ENCODE measurements at places on chromosomes 2 and 18.

DNA sequence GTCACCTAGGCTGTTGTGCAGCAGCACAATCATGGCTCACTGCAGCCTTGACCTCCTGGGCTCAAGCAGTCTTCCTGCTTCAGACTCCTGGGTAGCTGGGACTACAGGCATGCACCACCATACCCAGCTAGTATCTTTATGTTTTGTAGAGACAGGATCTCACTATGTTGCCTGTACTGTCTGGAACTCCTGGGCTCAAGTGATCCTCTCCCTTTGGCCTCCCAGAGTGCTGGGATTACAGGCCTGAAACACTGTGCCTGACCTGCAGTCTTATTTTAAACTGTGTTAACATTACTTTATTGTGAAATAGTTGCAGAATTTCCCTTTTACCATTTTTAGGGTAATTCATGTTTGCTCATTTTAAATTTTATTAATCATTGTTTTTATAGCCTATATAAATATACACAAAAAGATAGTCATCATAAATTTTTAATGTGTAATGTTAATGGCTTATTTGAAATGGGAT lies 24.6 kb downstream of the EML4 start:
- DNase-seq, result peak; percentile 51

DNA sequence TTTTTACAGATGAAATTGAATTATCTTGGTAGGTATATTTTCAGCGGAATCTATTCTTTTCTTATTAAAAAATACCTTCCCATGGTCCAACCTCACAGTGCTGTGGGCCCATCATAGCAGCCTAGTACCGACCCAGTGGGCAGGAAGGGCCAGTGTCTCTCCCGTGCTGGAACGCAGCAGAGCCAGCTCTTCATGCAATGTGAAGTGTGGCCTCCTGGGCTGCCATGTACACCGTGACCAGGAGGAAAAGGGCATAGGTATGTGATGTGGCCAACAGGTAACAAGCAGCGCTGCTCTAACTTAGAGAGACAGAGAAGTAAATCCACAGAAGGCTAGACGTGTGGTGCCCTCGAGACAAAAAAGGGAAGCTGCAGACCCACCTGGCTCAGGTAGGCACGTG lies 221.1 kb upstream of the SALL3 start:
- no peak for DNase-seq

GRCh38 chr2:222963641-222964040 lies 88.3 kb upstream of the KCNE4 start:
- DNase-seq, result no peak

GRCh38 chr2:181163691-181164090 lies 183.3 kb downstream of the UBE2E3 start:
- no peak for DNase-seq

DNA sequence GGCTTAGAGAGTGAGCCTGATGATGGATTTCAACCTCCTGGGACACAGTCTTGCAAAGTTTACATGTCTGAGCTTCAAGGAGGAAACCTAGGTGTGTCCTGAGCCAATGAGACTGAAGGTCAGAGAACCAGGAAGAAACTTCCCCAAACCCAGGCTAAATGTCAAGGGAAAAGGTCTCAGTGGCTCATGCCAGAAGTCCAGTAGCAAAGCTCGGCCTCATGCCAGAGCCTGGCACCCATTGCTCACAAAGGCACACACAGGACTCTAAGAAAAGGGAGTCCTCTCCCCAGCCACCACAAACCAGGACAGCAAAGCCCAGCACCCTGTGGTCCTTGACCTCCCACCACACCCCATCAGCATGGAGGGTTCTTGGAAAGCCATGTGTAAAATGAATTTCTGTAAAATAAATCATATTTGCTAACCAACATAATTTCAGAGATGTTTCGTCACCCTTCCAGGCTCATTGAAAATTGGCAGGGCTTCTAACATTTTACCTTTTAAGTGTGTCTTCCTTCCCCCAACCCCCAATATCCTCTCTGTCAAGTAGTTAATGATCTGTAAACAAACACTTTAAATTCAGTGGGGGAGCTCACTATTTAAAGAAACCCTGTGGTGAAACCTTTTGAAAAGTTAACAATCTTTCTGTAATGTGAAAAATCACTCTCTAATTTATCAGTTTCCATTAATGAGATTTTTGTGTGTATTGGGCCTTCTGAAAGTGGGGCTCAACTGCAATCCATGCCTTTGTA lies 77.1 kb downstream of the BCL11A start:
- no peak for DNase-seq

DNA sequence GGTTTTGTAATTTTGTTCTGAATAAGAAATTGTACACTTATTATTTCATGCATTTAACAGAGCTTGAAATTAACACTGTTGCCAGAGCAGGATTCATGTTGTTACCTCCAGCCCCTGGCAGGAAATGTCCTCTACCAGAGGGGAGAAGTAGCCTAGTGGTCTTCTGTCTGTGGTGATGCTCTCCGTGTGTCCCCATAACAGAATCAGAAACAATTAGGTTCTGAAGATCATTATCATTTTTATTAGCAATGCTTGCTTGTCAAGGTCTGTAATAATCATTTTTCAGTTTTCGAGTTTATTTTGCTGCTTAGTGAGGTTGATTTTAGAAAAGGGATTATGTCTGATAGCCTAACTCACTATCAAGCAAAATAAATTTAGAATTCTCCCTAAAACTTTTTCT lies 116.6 kb upstream of the CNTNAP5 start:
- no peak for DNase-seq

DNA sequence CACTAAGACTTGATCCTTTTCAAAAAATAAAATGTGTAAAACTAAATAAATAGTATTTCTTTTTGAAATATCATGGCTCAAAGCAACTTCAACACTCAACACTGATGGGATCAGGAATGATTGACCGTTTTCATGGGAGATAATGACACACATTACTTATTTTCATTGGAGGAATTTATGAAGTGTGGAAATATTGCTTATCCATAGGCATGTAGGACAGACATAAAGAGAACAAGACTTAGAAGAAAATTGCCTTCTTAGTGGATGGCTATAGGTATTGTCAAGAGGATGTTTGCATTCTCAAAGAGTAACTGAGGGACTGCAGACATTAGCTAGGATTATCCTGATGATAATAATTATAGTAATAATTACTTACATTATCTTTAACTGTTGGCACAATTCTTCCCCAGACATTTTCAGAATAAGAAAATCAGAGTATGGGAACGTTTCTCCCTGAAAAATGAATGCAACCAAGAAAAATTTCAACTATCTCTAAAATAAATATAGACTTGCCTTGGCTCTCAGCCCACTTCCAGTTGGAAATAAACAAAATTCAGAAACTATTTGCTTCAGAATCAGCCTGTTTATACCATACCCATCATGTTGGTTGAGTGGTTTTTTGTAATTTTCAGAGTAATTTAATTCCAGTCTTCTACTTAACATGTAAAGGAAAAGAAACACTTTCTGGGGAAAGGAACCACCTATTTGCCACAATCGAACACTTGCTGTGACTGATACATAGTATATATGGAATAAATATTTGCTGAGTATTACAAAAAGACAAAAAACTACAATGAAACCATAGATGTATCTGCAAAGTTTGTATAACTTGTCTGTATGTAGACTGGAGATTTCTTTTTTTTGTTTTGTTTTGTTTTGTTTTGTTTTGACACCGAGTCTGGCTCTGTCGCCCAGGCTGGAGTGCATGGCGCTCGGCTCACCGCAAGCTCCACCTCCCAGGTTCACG lies 165.7 kb downstream of the TMX3 start:
- peak; percentile 86 for DNase-seq

- no peak for DNase-seq
Observed at GRCh38 chr2:191895195-191895594, 48.3 kb upstream of the CAVIN2 start.

- no peak for DNase-seq
Observed at GRCh38 chr18:69854455-69854854, 93.2 kb downstream of the CD226 start.

DNA sequence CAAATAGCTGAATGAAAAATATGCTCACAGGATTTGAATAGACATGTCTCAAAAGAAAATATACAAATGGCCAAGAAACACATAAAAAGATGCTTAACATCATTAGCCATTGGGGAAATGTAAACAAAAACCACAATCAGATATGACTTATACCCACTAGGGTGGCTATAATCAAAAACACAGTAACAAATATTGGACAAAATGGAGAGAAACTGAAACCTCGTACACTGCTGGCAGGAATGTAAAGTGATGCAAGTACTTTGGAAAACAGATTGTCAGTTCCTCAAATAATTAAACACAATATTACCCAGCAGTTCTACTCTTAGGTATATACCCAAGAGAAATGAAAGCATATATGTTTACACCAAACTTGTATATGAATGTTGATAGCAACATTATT lies 213.0 kb downstream of the PHLPP1 start:
- peak; percentile 7 for DNase-seq

DNA sequence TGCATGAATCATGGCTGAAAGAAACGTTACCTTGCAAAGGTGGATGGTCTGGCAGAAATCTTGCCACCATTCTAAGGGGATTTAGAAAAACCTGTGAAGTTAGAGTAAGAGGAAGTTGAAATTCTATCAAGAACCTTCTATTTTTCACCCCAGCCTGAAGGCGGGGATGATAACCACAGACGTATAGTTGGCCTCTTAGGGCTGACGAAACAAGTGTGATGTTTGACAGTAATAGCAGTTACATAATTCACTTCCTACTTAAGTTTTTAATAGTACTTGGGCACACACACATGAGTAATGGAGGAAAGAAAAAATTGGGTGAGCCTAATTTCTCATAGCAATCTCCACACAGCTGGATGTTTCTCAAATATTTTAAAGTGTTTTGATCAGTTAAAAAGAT lies 336.6 kb upstream of the SALL3 start:
- no peak for DNase-seq

- DNase-seq, result no peak
Observed at GRCh38 chr18:47758000-47758399, 172.5 kb downstream of the SMAD2 start.

- no peak for DNase-seq
Observed at GRCh38 chr18:38413193-38413592, 847.6 kb upstream of the CELF4 start.

DNA sequence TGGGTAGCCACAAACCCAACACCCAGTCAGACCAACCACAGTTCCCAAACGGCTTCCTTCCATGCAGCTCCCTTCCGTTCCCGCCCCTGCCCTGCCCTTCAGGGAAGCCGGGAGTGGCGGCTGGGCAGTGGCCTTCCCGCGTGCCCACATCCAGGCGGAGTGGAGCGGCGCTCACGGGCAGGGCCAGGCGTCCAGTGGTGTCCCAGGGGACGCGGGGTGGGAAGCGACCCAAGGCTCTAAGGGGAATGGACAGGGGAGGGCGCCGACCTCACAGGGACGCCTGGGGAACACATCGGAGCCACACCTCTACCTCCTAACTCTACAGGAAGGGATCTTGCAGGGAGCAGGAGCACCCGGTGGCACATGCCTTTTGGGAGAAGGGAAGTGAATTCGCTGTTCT lies 225.9 kb upstream of the MGAT5 start:
- no peak for DNase-seq

Measured in fibroblast of lung (primary cell).